ENCODE measurements at places on chromosomes 3 and 15.

GRCh38 chr3:137105277-137105977 lies 147.6 kb downstream of the IL20RB start:
- DNase-seq = no peak

DNA sequence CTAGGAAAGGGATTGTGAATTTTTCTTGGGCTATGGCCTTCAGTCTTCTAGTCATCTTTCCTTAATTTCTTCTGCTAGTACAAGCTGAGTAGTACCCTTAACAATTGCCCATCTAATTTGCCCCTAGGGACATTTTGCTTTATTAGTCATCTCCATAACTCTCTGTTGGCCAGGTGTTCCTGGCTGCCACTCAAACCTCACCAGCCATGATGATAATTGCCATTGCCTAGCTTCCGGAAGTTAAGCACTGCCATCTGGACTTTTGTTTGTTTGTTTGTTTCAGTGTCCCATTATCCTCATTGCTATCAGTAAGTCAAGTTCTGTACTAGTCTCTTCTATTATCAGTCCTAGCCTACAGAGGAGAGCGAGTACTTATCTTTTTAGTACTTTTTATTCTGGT lies 36.6 kb upstream of the UBL7 start:
- DNase-seq = no peak

GRCh38 chr3:126746395-126747177 lies 42.5 kb downstream of the CHCHD6 start:
- DNase-seq = no peak

- no peak for DNase-seq
Measured at GRCh38 chr3:15228147-15228546, 22.1 kb downstream of the CAPN7 start.

DNA sequence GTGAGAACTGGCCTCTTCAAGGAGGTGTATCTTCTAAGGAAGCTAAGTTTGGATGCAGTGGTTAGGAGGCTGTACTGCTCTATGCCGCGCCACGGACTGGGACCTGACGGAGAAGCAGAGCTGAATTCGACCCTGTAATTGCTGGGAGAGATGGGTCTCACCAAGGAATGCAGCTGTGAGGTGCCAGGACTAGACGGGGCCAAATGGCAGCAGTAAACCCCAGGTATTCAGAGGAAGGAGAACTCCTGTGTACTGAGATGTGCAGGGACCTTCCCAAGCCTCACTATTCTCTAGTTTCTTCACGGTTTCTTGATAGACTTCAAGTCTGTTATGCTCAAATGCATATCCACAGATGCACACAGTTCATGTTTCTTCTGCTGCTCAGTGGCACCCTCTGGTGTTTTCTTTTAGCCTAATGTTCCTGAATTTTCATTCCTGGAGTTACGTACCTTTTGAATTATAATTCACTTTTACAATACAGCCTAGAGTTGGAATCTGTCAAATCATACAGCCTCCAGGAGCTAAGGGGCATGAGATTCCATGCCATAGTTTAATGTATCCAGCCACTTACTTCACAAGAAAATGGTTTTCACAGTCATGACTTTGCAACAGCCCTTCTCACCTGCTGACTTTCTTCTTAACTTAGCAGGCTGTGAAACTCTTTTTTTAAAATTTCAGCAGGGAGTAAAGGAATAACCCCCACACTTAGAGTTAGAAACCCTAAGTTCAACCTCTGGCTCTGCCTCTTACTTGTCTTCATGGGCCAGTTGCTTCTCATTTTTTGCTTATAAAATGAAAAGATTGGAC lies 61.8 kb downstream of the GLDN start:
- no peak for DNase-seq

GRCh38 chr15:98728082-98728810 lies 79.9 kb downstream of the IGF1R start:
- no peak for DNase-seq

- no peak for DNase-seq
Measured at GRCh38 chr3:64355401-64355807, 130.1 kb upstream of the PRICKLE2 start.

GRCh38 chr3:24730173-24730572 lies 235.5 kb upstream of the THRB start:
- no peak for DNase-seq

GRCh38 chr3:13053893-13054292 lies 19.3 kb downstream of the IQSEC1 start:
- no peak for DNase-seq

GRCh38 chr15:27937851-27938250 lies 161.3 kb downstream of the OCA2 start:
- DNase-seq = no peak

DNA sequence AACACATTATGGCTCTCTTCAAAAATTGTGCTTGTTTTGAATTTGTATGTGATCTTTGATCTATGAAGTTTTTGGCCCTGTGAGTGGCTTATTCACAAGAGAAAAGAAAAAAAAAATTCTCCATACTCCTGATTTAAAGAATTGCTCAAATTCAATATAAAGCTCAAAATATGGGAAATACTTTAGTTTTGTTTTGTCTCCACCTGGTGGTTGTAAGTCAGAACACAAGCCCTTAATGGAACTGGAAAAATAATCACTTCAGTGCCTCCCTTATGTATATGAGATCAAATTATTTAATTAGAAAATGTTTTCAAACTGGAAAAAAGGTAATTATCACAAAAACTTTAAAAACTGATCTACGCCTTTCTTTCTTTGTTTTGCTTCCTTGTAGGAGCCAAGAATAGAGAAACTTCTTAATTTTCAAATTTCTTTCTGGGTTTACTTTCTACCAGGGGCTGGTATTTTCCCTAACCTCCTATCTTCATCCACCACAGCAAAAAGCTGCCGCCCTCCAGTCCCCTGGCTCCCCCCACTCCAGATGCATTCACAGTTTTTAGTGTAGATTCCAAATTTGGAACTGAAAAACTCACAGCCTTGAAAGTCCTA lies 50.6 kb downstream of the SERP1 start:
- no peak for DNase-seq

DNA sequence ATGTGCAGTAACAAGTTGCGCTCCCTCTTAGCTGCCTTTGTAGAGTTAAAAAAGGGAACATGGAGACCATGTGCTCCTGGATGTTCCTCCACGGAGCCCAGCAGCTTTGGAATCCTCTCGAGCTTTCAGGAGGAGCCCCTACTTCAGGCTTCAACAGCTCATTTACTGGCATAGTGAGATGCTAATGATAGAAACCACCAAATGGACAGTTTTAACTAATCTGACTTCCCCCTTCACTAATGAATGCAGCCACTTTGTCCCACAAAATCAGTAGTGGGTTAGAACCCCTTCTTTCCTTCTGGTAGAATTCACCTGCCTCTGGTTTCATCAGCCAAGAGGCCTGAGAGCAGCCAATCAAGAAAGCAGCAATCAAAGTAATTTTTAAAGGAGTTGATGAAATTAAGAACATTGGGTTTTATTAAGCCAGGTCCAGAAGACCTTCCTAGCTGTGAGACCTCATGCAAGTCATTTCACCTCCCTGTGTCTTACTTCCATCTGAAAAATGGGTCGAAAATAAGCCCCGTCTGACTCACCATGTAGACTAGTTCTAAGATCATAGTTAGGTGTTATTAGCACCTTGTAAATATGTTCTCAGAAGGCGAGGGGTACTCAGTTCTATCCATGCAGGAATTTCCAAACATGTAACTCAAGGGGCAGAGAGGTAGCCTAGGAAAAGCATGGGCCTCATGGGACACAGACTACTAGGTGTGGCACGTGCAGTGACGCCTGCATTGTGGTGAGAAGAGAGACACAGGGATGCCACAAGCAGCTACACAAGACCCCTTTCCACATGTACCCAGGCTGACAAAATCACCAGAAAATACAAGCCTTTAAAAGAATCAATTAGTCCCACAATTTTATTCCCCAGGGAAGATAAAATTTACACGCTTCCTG lies 179.7 kb upstream of the LPP start:
- no peak for DNase-seq

- no peak for DNase-seq
Measured at GRCh38 chr15:70558406-70559264, 204.7 kb downstream of the UACA start.

DNA sequence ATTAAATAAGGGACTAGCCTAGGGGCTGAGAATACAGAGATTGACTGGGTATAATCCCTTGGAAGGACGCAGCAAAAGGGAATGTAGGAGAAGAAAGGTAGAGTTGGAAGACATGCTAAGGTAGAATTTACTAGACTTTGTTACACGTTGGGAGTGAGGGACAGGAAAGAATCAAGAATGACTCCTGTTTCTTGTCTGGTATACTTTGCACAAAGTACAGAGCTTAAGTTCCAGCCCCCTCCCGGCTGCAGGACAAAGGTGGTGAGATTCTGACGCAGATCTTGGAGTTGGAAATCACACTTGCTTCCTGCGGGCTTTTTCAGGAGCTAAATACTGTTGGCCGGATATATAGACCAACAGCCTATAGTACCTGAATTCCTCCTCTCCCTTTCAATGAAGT lies 895 bp downstream of the HYKK start:
- no peak for DNase-seq

DNA sequence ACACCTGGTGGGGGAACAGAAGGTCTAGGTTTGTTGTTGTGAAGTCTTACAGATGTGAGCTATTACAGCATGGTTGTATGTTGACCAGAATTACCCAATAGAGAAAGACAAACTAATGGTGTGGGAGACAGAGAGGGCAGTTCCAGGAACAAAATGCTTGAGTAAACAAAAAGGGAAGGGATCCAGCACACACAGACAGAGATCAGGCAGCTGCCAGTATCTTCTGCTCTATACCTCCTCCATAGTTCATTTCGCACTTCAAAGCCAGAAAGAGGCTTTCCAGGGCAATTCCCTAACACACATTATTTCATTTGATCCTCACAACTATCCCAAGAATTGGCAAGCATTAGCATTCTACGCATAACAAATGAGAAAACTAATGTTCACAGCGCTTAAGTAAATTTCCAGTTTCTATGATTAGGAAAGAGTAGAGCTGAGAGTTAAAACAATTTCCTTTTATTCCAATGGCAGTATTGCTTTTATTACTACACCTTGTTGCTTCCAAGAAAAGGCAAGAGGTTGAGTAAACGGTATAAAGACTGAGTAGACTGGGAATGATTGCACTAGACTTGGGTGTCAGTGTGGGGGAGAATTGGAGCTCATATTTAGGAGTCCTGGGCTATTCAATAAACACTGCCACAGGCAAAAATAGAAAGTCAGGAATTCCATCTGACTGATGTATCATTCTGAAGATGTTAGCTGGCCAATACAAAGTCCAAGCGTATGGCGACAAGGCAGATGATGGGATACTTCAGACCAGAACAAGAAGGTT lies 39.7 kb upstream of the ZNF280D start:
- no peak for DNase-seq

GRCh38 chr3:50436114-50436674 lies 67.2 kb downstream of the CACNA2D2 start:
- peak; percentile 86 for DNase-seq

GRCh38 chr3:108430540-108430939 lies 79.9 kb downstream of the MYH15 start:
- DNase-seq = no peak

DNA sequence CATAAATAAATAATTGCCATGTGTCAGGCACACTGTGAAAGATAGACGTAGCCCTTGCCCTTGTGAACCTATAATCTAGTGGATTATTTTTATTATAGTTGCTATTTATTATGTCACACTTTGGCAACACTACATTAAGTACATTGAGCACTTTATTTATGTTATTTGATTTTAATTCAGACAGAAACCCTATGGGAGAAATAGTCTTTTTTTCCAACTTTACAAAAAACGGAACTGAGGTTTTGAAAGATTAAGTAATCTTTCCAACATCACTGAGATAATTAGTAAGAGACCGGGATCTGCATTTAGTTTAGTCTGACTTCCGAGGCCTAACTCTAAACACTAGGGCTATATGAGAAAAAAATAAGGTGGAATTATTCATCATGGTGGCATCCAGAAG lies 2.8 kb upstream of the FILIP1L start:
- DNase-seq = no peak

GRCh38 chr15:60582370-60583036 lies 103.6 kb upstream of the ICE2 start:
- DNase-seq = no peak

DNA sequence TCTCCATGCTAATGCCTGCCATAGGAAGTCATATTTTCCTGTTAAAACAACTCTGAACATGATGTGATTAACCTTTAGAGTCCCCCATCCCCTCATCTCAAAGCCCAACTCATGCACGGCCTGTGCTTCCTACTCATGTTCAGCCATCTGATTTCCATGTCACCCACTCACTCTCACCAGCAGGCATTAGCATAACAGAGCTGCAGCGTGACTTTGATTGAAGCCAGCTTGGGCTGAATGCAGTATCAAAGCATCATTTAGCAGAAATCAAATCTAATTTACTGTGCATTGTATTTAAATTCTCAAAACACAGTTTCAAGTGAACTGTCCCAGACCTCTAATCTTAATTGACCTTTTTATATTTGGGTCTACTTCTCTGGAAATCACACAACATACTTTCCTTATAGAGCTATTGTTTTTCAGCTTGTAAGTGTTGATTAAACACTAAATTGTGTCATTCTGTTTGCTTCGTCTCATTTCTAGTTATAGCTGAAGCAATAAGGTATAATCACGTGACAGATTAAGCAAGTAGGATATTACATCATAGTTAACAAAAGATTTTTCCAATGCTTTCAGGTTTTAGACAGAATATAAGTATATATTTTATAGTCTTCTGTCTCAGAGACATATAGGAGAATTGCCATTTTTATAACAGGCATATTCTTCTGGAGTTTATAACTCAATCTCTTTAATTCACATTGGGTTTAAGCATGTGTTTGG lies 501.5 kb downstream of the ROBO2 start:
- no peak for DNase-seq

- DNase-seq = no peak
Measured at GRCh38 chr3:108292450-108292849, 3.9 kb upstream of the HHLA2 start.

DNA sequence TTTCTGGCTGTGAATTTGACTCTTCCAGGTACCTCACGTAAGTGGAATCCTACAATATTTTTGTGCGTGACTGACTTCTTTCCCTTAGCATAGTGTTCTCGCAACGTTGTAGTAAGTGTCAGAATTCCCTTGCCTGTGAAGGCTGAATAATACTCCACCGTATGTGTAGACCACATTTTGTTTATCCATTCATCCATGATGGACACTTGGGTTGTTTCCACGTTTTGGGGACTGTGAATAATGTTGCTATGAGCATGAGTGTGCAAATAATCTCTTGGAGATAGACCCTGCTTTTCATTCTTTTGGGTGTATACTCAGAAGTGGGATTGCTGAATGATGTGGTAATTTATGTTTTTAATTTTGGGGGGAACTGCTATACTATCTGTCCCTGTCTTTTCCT lies 82.2 kb downstream of the APBA2 start:
- no peak for DNase-seq

GRCh38 chr15:32723171-32723948 lies 5.6 kb downstream of the GREM1 start:
- no peak for DNase-seq

All from type B pancreatic cell (in vitro differentiated cells).